Fibroblast of gingiva (primary cell): ENCODE measurements at places on chromosomes 5 and 9.
A peak's percentile ranks its signal among the peaks of the same experiment; 100 is the strongest.

GRCh38 chr9:90441814-90442213, 200.8 kb downstream of the DIRAS2 start:
- no peak for DNase-seq

DNA sequence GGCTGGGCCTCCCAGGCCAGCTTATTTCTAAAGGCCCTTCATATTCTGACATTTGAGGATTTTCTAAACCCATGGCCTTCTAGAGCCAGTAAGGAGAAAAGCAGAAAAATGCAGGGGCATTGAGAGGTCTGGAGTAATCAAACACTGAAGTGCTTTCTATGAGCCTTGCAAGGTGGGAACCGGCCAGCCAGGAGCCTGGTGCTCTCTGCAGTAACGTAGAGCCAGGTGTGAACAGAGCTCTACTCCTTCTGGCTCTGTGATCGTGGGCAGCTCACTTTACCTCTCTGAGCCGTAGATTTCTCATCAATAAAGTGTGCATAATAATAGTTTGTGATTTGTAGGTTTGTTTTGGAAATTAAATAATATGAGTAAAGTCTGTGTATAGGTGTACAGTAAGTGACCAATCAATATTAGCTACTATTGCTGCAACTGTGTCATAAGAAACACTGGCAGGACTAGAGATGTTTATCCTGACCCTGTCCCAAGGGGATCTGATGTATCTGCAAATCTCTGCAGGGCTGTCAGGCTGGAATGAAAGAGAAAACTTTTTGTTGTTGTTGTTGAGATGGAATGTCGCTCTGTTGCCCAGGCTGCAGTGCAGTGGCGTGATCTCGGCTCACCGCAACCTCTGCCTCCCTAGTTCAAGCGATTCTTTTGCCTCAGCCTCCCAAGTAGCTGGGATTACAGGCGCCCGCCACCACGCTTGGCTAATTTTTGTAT, 2.7 kb downstream of the SYNPO start:
- peak; percentile 55 for DNase-seq

DNA sequence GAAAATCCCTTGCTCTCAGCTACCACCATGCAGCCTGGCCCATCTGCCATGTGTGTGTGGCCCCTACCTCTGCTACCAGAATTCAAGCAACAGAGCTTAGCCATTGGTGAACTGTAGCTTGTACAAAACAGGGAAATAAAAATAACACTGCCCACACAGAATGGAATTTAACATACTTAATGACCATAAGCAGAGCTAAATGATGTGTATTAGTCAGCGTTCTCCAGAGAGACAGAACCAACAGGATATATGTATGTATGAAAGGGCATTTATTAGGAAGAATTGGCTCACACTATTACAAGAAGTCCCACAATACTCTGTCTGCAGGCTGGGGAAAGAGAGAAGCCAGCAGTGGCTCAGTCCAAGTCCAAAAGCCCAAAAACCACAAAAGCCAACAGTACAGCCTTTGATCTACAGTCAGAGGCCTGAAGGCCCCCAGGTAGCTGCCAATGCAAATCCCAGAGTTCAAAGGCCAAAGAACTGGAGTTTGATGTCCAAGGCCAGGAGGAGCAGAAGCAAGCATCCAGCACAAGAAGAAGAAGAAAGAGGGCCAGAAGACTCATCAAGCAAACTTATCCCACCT, 318.8 kb downstream of the DNAH5 start:
- no peak for DNase-seq

GRCh38 chr5:155087036-155087435, 73.5 kb downstream of the KIF4B start:
- no peak for DNase-seq

DNA sequence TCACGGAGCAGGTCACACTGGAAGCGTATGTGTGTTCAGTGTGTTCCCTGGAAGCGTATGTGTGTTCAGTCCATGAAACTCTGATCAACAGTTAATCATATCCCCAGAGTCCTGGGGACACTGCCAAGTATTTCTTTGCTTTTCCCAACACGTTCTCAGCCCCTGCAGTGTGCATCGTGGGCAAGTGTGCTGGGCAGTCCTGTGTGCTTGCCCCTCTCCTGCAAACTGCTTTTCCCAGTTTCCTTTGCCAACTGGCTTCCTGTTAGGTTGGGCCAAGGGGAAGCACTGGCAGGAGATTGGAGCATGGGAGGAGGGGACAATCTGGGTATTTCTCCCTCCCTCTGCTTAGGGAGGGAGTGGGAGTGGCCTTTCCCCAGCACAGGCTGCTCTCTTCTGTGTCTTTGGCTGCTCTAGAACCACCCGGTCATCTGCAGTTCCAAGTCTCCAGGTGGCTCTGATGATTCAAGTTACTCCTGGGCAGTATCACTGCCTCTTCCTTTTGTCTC, 36.8 kb upstream of the NEK6 start:
- peak; percentile 37 for DNase-seq
